ENCODE measurements at places on chromosomes 13 and 19.

DNA sequence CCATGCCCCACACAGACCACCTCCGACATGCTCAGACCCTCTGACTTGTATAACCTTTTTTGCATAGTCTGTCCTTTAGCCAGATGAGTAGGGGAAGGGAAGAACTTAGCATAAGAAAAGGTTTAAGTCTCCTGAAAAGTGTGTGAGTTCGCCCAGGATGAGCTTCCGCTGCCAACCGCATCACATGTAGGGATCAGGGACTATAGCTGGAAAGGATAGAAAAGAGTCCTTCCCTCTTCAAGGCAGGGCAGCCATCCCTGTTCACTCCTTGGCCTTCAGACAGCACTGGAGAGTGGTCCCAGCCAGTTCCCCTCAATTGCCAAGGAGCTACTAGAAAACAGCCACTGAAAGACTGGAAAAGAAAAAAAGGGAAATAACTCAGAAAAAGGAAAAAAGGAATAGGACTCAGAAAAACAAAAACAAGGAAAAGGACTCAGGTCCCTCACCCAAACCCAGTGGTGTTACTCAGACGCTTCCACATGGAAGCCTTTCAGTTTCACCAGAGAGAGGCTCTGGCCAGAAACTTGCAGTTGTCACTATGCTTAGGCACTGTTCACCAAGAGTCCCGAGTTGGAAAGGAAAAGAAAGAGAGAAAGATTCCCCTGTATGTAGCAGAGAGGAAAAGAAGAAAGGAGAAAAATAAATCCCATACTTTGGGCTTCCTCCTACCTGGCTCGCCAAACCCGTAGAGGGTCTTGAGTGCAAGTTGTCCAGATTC lies 5.6 kb upstream of the TM9SF2 start:
- DNase-seq = no peak

- no peak for DNase-seq
Measured at GRCh38 chr19:46361915-46362314, 15.0 kb downstream of the PPP5C start.

DNA sequence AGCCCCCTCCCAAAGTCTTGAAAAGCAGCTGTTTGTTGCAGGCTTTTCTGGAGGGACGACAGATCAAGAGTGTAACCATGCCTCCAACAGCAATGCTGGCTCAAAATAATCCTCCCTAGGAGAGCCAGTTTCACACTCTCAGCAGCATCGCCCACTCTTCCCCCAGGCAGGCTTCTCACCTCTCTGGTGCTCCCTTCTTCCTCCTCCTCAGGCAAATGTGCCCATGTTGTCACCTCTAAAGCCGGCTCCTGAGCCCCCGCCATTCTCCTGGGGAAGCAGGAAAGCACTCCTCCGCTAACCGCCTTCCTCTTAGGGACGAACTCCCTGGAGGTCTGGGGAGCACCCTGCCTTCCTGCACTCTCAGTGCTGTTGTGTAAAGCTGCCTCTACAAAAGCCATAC lies 98.9 kb upstream of the SGCG start:
- no peak for DNase-seq

- DNase-seq = no peak
Measured at GRCh38 chr19:54448040-54448773, 792 bp upstream of the LENG8 start.

DNA sequence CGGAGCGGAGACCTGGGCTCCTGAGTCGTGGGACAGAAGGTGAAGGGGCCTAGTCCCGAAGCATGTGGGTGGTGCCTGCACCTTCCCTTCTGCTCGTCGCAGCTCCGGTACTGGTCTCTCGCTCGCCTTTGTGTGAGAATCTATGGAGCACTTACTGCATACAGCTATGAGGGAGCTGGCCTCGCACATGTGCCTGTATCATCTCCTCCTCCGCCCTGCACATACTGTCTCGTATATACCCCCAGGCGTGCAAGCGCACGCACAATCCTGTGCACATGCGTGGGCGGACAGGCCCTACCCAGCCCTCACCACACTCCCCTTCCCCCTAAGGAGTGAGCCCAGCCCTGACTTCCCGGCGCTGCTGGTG lies 8.7 kb downstream of the PIK3R2 start:
- DNase-seq = no peak

DNA sequence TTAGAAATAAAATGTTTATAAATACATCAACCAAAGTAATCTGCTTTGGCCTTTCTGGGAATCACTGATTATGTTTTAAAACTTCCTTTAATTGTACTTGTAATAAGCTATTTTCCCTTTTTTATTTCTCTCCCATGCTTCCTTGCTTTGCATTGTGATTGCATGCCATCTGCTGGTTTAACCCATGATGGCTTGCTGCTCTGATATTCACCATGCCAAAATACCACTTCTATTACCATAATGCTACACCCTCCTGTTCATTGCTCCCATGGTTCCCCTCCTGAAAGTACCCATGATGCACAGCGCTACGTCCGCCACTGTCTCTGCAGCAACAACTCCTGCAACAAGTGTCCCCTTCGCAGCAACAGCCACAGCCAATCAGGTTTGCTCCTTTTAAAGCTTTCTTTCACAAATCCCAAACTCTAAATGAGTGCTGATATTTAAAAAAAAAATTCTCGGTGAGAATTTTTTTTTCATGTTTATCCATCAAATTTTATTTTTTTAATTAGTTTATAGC lies 67.7 kb upstream of the RAP2A start:
- DNase-seq = no peak

DNA sequence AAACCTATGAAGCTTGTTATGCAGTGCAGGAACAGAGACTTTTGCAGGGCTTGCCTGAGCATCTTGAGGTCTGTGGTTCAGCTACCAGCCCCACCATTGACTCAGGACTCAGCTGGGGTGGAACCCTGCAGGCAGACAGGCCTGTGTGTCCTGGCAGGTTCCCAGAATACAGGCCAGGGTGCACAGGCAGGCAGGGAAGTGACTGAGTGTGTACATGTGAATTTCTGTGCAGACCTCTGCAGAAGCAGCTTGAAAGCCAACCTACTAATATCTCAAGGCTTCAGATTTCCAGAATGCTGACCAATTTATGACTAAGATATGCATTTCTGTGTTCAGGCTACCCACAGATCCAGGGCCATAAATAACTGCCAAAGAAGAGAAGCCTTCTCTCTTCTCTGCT lies 254.4 kb downstream of the DLEU7 start:
- DNase-seq = no peak

- DNase-seq = no peak
Measured at GRCh38 chr19:55165952-55166529, 372 bp downstream of the DNAAF3 start.
